Progenitor cell of endocrine pancreas (in vitro differentiated cells): ENCODE measurements at places on chromosomes 1 and 21. TPM values are rescaled to one million over a fixed set of nuclear protein-coding genes. Genes with fewer than 3 reads are reported as not detected.

- DNase-seq: no peak
Observed at GRCh38 chr1:34785231-34785874, 4.3 kb downstream of the GJB3 start.

Gene AMY2A
- not detected in 2 replicates for total RNA-seq

DNA sequence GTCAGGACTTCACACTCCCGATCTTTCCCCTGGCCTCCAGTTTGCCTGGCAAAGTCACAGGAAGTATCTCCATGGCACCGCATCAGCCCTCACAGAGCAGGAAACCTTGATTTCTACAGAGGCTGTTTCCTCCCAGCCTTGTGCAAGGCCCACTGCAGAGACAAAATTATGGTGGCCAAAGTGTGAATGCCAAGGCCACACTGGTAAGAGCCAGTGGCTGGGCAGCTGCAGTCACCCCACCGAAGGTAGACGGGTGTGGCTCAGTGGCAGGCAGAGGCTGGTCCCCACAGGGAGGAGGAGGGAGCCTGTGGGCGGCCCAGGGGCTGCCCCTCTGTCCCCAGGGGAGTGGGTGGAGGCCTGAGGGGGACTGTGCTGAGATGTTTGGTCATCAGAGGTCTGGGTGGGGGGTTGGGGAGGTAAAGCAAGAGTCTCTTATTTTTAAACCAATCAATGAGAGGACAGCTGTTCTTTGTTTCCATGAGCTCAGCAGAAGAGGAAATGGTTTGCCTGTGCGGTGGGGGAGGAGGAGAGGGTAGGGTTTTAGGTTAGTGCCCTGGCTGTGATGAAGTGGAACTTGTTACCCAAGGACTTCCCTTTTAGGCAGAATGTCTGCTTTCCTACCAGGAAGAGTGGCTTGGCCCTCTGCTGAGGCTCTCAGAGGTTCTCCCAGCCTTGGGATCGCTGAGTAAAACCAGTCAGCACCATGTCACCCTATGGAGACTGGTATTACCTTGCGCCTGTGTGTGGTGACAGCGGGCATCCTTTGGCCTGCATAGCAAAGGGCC is 18.0 kb upstream of the BTG2 start:
- DNase-seq: no peak

- no peak for DNase-seq
Observed at GRCh38 chr1:160357286-160358002, 9.4 kb upstream of the NHLH1 start.

Gene RTCA
- 39.3 and 41.3 TPM in 2 replicates for total RNA-seq

- DNase-seq: no peak
Observed at GRCh38 chr1:92372164-92372563, 73.3 kb downstream of the RPAP2 start.

DNA sequence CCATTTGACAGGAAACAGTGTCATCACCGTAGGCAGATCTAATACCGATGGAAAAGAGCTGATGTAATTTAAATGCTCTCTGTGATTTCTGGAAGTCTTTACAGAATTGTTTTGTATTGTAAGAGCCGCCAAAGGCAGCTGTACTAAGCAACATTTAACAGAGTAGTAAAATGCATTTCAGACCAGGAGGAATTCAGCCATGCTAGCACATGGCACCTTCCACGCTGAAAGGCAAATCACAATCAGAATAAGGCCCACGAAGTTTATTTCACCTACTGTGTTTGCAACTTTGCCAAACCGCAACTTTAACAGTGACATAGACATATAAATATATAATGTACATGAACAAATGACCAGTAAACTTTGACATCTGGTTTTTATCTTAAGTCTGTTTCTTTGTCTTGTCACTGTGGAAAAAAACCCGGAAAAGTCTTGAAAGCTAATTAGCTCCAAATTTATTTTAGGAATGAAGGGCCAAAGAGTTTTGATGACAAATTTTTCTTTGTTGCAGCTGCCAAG is 26.1 kb upstream of the DISC1 start:
- DNase-seq: no peak

GRCh38 chr1:60906526-60906925 is 175.8 kb upstream of the NFIA start:
- DNase-seq: no peak

DNA sequence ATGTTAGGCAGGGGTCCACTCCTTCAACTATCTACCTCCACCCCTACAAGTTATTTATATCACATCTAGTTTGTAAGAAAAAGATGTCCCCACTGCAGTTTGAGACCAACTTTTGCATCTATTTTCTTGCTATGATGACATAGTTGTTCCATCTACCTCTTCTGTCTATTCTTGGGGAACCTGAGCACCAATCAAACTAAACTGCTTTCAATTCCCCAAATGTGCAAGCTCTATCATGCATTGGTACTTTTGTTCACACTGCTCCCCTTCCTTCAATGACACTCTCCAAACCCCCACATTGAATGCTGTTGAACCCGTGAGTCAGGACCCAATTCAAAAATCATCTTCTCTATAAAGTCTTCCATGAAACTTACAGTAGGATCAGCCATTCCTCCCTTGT is 16.0 kb upstream of the FRRS1 start:
- no peak for DNase-seq

Gene FCRL5
- not detected in 2 replicates for total RNA-seq

Gene ALX3
- 2.8 and 3.7 TPM in 2 replicates for total RNA-seq

DNA sequence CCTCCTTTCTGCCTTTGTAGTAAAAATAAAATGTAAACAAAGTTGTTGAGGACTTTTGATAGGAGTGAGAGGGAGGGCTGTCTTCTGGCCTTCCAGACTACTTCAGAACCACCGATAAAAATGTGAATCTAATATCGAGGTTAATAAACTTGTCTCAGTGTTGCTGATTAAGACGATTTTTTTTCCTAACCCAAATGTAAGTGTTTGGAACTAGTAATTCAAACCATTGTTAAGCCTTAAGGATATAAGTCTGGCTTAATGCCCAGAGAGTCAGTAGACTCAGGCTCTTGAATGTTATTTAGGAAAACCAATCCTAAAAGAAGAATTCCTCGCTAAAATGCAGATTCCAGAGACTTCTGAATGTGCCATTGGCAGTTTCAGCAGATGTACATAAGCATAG is 356.9 kb downstream of the SIPA1L2 start:
- no peak for DNase-seq

DNA sequence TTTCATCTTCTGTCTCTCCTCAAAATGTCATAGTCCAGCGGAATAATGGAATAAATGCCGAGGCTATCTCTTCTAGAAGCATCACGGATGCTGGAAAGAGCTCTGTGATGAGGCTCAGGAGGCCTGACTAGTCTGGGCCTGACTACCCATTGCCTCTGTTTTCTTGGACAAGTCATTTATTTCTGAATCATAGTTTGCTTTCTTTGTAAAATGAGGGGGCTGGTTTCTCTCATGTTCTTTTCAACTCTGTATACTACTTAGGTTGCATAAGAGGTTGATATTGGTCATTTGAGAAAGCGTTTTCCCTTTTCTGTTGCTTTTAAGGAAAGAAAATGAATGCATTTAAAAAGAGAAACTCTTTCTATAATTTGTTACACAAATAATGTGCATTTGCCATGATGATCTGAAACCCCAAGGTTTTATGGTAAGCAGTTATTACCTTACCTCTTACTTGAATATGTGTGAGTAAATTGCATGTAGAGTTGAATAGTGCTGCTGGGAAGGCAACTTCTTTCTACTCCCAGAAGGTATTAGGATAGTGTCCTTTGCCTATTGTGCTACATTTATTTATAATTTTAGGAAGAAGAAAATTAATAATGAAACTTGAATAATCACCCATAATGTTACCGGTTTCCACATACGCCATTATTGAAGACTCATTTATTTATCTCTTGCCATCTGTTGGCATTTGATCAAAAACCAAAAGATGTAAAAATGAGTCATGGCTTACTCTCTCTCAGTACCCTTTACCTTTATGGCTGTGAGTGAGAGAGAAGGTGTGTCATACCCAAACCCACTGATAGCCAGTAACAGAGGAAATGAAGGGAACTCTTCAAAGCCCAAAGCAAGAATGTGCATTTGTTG is 179.1 kb downstream of the FASLG start:
- DNase-seq: no peak

Gene SPRTN
- total RNA-seq: 13.8 and 13.9 TPM in 2 replicates

Gene NEGR1
- 1.6 and 3.1 TPM in 2 replicates for total RNA-seq

GRCh38 chr1:230572121-230573105 is 69.9 kb upstream of the COG2 start:
- no peak for DNase-seq

Gene GPR153
- 6.3 and 6.5 TPM in 2 replicates for total RNA-seq

GRCh38 chr1:51551848-51552296 is 32.8 kb upstream of the EPS15 start:
- DNase-seq: no peak

Gene OR2G6
- not detected in 2 replicates for total RNA-seq

GRCh38 chr21:28421716-28422524 is 570.8 kb downstream of the LTN1 start:
- DNase-seq: no peak

Gene VSIG8
- 0.20 TPM in 1 of 2 replicates, not detected in the other for total RNA-seq

- DNase-seq: peak; percentile 94
Observed at GRCh38 chr1:24150234-24151174, 7.6 kb upstream of the IL22RA1 start.

- DNase-seq: no peak
Observed at GRCh38 chr1:67923074-67923473, 89.8 kb upstream of the GNG12 start.

Gene BLACAT1
- total RNA-seq: 6.3 and 6.7 TPM in 2 replicates

DNA sequence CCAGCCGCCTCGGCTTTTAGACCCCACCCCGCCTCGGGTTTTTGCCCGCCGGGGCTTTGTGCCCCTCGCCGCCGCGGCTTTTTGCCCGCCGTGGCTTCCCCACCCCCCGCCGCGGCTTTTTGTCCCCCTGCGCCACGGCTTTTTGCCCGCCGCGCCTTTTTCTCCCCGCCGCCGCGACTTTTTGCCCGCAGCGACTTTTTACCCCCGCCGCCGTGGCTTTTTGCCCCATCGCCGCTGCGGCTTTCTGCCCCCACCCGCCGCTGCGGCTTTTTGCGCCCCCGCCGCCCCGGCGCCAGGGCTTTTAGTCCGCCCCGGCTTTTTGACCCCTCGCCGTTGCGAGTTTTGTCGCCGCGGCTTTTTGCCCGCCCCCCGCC is 474.4 kb downstream of the FAM72C start:
- DNase-seq: peak; percentile 5

Gene LHX4
- total RNA-seq: 0.55 and 0.62 TPM in 2 replicates

Gene MLLT11
- total RNA-seq: 29.5 and 30.0 TPM in 2 replicates

DNA sequence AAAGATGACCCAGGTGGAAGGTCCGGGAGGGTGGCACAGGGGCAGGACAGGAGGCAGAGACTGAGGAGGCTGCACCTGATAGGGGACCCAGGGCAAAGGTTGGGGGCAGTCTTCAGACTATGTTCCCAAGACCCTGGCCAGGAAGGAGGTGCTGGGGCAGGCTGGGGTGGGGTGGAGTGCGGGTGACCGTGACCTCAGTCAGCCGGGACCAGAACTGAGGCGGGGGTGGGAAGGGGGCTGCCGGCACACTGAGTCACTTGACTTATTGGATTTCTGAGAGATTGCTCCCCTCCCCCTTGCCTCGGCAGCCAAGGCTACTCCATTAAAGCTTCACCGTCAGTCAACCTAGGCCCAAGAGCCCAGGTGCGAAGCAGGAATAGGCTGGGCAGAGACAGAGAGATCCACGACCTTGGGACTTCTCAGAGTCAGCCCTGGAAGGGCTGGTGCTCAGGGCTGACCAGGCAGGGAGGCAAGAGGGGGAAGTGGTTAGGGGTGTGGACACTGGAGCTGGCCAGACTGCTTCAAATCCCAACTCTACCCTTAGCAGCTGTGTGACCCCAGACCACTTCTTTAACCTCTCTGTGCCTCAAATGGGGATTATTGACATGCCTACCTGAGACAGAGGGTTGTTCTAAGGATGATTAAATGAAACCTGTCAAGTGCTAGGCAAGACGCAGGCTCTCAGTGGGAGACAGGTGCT is 47.9 kb upstream of the LAPTM5 start:
- DNase-seq: no peak

Gene ACTN2
- 0.10 TPM in 1 of 2 replicates, not detected in the other for total RNA-seq

- DNase-seq: no peak
Observed at GRCh38 chr1:225044258-225044657, 114.8 kb downstream of the DNAH14 start.

DNA sequence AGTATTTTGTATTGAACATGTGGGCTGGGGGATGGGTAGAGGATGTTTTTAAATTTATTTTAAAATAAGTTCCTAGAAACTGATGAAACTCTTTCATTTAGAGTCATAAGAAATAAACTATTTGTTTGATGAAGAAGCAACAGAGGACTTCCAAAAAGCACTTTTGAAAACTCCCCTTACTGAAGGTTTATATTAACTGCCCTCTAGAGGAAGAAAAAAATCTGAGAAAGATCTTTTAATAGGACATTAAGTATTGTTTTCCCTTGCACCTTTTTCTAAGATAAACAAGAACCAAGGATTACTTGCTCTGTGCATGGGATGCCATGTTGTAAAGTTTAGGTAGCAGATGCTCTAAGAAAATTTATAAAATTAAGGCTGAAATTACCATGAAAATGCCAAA is 14.1 kb downstream of the DISP1 start:
- DNase-seq: no peak

Gene HCRTR1
- not detected in 2 replicates for total RNA-seq

Gene OR2G2
- not detected in 2 replicates for total RNA-seq

Gene OR2T2
- total RNA-seq: not detected in 2 replicates

DNA sequence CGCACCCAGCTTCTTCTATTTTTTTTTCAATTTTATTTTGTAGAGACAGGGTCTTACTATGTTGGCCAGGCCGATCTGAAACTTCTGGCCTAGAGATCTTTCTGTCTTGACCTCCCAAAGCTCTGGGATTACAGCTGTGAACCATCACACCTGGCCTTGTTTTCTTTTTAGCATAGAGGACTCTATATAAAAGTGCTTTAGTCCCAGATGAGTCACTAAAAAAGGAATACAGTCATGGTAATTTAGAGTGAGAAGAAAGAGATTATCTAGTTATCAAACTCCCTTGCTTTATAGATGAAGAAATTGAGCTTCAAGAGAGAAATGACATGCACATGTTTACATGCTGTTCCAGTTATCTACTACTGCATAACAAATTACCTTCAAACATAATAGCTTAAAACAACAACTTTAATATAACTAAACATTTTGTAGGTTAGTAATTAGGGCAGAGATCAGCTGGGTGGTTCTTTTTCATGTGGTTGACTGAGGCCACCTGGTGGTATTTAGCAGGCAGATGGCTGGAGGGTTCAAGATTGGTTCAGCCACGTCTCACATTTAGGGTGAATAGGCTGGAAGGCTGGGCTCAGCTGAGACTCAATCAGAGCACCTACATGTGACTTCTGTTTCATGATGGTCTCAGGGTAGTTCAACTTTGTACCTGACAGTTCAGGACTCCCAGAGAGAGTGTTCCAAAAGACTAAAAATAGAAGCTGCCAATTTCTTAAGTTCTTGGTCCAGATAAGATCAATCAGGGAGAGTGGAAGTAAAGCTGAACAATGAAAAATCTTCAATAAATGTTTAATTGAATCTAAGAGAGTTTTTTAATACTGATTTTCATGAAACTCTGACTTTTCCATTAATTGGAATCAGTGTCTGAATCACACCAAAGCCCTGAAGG is 16.9 kb upstream of the MTF2 start:
- no peak for DNase-seq

GRCh38 chr1:94623560-94624148 is 82.1 kb upstream of the F3 start:
- no peak for DNase-seq

GRCh38 chr1:119714583-119714982 is 2.8 kb downstream of the PHGDH start:
- no peak for DNase-seq

Gene FCRL4
- not detected in 2 replicates for total RNA-seq

GRCh38 chr1:209156991-209157390 is 426.5 kb upstream of the CAMK1G start:
- no peak for DNase-seq

Gene HPCAL4
- not detected in 2 replicates for total RNA-seq

GRCh38 chr1:67831850-67832513 is 1.3 kb downstream of the GNG12 start:
- DNase-seq: no peak
